ENCODE measurements at places on chromosomes 3 and 15.

DNA sequence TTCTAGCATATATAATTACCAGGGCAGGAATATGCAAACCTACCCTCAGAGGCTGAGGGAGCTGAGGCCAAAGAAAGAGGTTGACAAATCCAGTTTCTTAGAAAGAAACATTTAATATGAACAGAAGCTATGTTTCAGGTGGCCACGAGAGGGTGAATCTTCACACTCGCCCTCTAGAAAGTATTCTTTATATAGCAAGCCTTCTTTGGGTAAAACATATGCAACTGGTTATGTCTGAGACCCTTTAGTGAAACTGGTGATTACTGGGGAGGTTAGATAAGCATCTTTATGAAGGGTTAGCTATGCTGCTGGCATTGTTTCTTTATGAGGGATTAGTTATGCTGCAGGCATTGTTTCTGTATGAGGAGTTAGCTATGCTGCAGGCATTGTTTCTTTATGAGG is 50.7 kb upstream of the GOLGA6L2 start:
- no peak for DNase-seq

DNA sequence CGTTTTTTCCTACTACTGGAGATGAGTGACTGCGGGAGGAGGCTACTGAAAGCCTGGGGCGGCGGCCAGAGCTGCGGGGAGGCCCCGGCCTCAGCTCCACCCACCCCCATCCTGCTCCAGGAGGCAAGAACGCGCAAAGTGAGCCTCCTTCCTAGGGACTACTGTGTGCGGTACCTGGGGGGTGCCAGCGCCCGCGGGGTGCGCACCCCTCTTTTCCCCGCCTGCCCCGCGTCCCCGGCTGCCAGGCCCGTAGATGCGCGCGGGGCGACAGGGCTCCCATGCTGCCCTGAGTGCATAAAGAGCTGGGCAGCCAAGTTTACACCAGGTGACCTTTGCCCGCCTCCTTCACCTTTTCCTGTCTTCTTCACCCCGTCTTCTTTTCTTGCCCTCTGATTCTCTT is 2.5 kb upstream of the USF3 start:
- no peak for DNase-seq

DNA sequence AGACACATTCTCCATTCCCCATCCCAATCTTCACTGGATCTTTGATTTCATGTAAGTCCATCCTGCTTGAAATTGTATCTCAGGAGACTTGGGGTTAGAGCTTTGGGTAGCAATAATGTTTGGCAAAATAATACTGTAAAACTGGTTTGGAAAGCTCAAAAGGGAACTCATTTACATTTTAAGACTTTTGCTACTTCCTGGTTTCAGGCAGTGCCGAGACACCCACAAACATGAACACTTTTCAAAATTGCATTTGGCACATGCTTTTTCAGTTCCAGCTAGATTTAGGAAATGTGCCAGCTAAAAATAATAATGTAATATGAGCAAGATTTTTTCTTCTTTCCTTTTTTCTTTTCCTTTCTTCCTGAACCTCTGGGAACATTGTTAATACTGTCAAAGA is 145.7 kb upstream of the CBLB start:
- no peak for DNase-seq

DNA sequence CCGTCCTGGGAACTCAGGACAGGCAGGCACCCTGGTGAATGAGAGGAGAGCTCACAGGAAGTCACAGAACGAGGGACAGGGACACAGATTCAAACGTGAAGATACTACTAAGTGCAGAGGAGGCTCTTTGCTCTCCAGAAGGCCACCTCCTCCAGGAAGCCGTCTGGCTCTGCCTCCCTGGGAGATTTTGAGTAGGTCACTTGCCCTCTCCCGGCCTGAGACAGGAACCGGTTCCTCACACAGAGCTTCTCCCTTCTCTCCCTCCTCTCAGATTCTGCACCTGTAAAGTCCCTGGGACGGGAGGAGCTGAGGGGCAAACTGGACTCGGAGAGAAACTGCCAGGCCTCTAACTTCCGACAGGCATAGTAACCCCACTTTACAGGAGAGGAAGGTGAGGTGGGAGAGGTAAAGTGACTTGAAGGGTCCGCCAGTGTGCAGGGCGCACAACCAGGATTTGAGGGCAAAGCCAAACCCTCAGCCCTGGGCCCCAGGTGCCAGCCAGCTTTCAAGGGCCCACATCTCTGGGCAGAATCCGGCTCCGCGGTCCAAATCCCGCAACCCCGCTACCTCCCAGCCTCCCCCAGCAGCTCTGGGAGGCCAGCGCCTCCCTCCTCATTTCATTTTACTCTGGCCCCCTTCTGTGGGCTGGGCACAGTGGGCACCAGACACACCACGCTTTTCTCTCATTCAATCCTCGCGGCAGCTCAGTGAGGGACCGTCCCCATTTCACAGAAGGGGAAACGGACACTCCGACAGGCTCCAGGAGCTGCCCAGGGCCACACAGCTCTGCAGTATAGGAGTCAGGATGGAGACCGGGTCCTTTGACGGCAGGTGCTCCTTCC is 150.2 kb downstream of the SMAD6 start:
- no peak for DNase-seq

- no peak for DNase-seq
Observed at GRCh38 chr3:55085231-55085630, 157.4 kb upstream of the LRTM1 start.

DNA sequence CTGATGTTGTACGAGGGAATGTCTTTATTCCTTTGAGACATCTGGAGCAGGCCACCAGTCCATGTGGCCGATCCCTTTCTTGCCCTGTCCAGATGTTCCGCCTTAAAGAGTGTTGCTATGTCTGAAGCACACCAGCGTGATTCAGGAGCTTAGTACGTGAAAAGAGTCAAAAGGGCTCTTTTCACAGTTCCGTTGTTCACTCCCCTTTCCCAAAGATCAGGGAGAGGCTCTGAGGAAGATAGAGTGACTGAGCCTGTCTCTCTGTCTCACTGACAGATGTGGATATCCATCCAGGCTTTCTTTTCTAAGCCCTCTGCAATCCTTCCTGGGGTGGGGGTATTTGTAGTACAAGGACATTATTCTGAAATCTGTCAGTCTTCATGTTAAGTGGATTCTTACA is 262.5 kb upstream of the LRTM1 start:
- DNase-seq, result no peak
